Stimulated activated CD4-positive, alpha-beta T cell treated with anti-CD3 and anti-CD28 coated beads, Interleukin-15, amount 100 ng/mL, for 1 hour (primary cell): ENCODE measurements at places on chromosomes 3 and 15.

DNA sequence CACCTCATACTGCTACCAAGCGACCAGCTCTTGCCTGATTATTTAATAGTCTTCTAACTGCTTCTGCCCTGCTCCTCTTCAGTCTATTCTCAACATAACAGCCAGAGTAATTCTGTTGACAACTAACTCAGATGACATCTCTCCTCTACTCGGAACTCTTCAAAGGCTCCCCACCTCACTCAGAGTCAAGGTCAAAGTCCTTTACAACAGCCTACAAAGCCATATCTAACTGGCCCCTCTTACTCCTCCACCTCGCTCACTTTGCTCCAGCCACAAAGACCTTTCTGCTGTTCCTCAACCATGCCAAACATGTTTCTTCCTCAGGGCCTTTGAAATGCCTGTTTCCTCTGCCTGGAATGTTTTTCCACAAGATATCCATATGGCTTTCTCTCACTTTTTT is 43.6 kb downstream of the PIK3R4 start:
- no peak for DNase-seq

DNA sequence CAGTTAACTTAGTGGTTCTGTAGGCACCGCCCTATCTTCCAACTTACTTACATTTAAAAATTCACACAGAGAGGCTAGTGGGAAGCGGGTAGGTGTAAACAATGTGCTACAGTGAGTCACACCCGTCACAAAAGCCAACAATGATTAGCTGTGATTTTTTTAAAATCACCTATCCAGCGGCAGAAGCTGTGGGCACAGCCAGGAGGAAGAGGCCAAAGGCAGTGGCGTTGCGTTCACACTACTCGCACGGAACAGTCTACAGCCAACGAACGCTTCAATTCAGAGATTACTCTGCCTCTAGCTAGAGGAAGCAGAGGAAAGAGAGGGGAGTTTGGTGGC is 2.5 kb upstream of the NLGN1 start:
- DNase-seq = no peak

GRCh38 chr3:26655231-26655630 is 32.7 kb downstream of the LRRC3B start:
- DNase-seq = no peak

DNA sequence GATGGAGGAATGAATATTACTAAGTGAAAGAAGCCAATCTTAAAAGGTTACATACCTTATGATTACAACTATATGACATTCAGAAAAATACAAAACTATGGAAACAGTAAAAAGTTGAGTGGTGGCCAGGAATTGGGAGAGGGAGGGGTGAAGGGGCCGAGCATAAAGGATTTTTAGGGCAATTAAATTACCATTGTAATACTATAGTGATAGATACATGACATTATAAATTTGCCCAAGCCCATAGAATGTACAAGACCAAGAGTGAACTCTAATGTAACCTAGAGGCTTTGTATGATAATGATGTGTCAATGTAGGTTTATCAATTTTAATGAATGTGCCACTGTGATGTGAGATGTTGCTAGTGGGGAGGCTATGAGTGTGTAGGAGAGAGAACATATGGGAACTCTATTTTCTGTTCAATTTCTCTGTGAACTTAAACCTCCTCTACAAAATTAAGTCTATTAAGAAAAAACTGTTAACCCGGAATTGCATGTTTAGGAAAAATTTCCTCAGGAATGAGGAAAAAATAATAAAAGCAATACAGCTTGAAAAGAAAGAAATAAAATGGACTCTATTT is 541.9 kb upstream of the UBE2E2 start:
- no peak for DNase-seq

DNA sequence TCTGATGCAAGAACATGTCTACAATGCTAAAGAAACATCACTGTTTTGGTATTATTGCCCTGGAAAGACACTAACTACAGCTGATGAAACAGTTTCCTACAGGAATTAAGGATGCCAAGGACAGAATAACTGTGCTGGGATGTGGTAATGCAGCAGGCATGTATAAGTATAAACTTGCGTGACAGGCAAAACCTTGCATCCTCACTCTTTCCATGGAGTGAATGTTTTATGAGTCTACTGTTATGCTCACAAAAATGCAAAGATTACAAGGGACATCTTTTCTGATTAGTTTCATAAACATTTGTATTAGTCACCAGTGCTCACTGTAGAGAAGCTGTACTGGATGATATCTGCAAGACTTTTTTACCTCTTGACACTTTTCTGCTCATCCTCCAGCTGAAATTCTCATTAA is 143.6 kb downstream of the NAALADL2 start:
- DNase-seq = no peak

DNA sequence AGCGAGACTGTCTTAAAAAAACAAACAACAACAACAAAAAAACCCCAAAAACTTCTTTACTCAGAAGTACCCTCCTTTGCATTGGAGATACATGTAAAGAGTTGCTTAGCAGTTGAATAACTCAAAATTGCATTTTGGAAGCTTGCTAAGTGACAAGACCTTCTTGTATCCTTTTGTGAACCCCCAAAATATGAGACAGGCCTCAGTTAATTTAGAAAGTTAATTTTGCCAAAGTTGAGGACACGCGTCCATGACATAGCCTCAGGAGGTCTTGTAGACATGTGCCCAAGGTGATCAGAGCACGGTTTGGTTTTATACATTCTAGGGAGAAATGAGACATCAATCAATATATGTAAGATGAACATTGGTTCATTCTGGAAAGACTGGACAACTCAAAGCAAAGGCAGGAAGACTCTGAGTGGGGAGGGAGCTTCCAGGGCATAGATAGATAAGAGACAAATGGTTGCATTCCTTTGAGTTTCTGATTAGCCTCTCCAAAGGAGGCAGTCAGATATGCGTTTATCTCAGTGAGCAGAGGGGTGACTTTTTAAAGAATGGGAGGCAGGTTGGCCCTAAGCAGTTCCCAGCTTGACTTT is 1.7 kb upstream of the ARF4 start:
- DNase-seq = no peak

GRCh38 chr15:26631894-26632293 is 141.0 kb downstream of the GABRB3 start:
- no peak for DNase-seq

DNA sequence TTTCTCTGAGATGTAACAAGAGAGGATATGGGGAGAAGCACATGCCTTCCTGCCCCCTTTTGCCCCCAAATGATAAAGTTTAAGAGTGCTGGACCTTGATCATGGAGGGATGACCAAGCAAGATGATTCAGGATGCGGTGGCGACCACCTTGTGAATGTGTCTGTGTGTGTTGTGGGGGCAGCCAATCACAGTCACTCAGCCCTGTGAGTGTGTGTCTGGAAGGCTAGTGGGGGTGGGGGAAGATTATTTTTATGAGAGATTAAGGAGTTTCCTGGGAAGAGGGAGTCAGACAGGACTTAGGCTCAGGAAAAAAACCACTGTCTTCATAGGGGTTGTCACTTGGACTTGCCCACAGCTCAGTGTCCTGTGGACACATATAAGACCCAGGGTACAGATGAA is 57.8 kb upstream of the KY start:
- DNase-seq = no peak

DNA sequence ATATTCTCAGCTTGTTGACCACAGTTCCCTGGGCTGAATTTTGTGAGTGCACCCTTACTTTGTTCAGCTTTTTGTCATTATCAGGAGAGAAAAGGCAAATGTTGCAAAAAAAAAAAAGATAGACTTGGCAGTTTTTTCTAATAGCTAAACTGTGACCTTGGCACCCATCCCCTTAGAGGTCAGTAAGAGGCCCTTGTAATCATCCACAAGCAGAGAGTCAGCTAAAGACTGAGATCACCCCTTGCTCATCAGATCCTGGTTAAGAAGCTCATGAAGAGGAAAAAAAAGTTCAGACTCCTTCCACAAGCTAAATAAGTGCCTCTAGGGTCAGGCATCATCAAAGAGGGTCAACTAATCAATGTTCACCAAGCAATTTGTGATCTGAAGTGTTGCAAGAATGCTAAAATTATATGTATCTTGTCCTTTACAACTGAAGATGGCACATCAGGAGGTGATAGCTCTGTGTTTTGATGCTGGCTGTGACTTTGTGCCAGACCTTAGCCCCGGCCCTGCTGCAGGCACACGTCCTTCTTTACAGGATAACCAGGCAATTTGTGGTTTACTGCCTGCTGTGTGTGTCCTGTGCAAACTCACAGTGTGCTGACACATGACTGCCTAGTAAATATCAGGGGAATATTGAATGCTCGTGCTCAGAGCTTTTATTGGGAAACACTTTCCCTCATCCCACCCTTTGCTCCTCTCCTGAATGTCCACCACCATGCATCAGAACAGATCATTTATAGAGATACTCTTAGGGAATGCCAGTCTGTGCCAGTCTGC is 262.9 kb downstream of the IL5RA start:
- DNase-seq = no peak

DNA sequence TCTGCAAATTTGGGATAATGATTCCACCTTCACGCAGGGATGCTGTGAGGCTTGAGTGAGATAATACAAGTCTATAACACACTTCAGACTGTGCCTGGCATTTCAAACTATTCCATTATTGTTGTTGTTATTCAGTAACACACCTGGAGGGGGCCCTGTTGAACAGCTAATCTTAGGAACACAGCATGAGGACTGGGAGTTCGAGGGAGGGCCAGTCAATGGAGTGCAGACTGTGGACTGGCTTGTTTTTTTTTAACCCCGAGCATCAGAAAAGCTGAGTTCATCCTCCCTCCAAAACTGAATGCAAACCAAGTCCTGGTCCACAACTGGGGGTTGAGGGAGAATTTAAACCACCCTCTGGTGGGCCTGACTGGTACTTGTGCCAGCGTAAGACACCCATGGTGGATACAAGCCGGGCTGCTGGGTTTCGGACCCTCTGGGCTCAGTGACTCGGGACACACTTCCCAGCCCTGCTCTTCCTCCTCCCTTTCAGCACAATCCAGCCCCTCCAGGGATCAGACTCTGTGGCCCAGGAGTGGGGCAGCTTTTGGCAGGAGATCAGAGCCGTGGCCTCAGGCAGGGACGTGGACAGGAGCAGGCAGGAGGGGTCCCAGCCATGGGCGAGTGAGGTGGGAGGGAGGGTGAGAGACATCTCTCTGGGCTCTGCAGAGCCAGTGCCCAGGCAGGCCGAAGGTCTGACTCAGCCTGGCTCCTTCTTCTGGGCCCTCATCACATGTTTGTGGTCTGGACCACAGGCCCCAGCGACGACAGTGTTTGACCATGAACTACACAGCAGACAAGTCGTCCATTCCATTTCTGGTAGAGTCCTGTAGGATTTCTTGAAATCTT is 36.3 kb upstream of the MEX3B start:
- no peak for DNase-seq

DNA sequence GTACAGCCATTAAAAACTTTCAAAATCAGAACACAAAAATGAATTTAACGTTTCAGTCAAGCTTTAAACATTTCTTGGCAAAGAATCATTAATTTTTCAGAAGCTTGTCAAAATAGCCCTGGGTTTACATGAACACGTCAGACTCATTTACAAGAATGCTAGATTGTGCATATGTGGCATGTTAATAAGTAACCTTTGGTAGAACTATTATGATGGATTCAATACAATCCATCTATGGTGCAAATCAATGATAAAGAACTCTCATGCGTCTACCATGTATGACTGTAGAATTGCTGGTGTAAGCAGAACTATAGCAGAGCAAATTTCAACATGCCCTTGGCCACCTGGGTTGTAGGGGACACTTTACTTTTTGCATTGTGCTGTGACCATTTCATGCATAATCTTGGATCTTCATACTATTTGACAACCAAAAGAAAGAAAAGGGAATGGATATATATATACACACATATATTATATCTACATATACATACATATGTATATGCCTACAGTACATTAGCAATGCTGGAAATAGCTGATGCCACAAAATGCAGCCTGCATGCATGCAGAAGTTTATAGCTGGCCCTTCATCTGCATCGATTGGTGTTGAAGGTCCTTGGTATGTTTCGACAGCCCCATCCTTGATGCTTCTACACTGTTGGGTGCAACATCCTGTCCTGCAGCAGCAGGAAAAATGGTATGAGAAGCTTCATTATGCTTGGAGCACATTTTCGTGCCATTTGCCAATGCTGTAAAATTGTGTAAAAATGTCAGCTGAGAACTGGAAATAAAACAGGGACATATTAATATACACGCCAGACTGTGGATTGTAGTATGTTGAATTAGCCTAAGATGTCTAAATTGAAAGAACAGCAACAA is 189.0 kb downstream of the MBNL1 start:
- no peak for DNase-seq
